Naive B cell (primary cell): ENCODE measurements at places on chromosomes 13 and 19. TPM values are rescaled to one million over a fixed set of nuclear protein-coding genes. Genes with fewer than 3 reads are reported as not detected.

The CABP5 gene
- polyA plus RNA-seq, result 0.56 TPM

- no peak for DNase-seq
These were observed 279.9 kb downstream of the FOXO1 start for GRCh38 chr13:40386586-40386985.

DNA sequence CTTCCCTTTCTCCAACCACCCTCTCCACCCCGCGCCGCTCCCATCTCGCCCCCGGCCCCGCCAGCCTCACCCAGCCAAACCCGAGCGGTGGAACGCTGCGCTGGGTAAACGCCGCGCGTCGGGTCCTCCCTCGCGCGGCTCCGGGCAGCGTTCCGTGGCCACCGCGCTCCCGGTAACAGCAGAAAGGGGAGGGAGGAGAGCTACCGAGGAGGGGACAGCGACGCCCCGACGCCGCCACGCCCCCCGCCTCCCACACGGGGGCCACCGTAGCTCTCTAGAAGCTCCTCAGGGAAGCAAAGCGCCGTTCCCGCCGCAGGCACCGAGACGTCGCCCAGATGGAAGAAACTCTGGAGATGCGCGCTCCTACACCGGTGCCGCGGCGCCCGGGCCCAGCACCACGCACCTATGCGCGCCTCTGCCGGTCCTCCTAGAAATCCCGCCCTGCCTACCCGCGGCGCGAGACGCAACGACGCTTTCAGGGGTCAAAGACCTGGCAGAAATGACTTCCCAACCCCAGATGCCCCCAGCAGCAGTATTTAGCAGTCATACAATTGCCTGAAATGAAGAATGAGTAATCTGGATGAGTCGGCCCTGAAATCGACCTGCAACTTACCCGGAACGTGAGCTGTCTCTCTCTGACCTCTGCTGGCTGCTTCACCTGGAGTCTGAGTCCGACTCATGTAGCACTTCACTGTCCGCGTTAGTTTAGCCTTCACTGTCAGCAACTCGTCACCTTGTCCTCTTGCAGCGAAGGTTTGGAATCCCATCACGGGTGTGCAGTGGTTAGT is at the start of gene RUBCNL:
Gene RUBCNL, minus strand, starts transcription at position 189 of the 788 bp plus-strand sequence. CDS start 14,777 bp downstream, outside the sequence.
- DNase-seq, result peak; percentile 64

GRCh38 chr13:64471916-64472315 is 2758.2 kb downstream of the PCDH9 start:
- no peak for DNase-seq

GRCh38 chr13:100530671-100531213 is 57.8 kb downstream of the GGACT start:
- no peak for DNase-seq

GRCh38 chr13:99308471-99309087 is 1.4 kb upstream of the GPR183 start:
- DNase-seq, result no peak

DNA sequence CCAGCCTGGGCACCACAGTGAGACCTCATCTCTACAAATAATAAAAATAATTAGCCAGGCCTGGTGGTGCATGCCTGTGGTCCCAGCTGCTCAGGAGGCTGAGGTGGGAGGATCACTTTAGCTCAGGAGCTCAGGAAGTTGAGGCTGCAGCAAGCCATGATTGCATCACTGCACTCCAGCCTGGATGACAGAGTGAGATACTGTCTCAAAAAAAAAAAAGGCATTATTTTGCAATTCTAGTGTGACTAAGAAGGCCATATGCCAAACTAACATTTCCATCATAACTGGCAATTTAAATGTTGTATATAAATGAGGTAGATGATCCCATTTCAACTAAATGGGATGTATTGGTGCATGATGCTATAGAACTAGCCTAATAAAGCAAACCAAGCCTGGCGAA is 632.8 kb upstream of the KLF12 start:
- no peak for DNase-seq
